SIG-M5 (cell line): ENCODE measurements at places on chromosomes 11 and 22.

- DNase-seq = no peak
Measured at GRCh38 chr22:41929418-41929810, 2.8 kb upstream of the TNFRSF13C start.

GRCh38 chr11:12454782-12455181 is 77.4 kb downstream of the PARVA start:
- DNase-seq = no peak

DNA sequence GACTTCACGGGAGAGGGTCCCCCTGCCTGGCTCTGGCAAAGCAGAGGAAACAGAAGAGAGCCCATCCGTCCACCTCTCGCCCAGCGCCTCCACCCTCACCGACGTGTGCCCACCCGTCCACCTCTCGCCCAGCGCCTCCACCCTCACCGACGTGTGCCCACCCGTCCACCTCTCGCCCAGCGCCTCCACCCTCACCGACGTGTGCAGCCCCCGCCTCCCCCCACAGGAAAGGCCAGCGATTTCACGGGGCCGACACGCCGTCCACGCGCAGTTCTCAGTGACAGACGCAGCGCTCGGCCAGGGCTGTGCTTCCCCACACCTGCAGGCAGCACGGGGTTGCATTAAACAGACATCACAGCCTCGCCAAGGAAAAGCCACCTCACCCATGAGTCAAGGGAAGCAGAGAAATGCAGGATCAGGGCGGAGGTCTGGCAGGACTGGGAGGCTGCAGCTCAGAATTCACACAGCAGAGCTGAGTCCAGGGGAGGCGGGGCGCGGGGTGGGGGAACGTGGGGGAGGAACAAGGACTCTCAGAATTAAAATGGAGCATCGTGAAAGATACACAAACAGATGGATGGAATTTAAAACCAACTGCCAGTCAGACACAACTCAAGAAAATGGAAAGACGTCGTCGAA is 377.7 kb downstream of the BRD1 start:
- no peak for DNase-seq

- no peak for DNase-seq
Measured at GRCh38 chr11:33984682-33985389, 66.7 kb upstream of the CAPRIN1 start.

DNA sequence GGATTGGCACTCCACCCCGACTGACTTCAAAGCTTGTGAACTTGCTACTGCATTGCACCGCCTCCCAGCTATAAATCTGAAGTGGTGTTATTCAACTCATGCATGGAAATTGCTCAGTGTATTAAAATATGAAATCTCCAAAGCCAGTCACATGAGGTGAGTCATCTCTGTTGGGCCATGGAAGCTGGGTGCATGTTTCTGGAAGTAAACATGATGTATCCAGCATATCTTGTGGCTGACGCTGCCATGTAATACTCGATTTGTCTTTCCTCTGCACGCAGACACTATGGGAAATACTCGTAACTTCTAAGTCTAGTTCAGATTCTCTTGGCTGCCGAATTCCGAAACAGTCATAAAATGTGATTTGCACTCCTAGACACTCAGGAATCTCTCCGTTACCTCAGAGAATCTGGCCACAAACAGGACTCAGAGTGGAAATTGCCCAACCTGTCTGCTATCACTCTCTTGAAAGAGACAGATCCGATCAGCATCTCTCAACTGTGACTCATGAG is 154.9 kb upstream of the MPPED2 start:
- no peak for DNase-seq

- DNase-seq = no peak
Measured at GRCh38 chr11:67230406-67230805, 35.9 kb upstream of the GRK2 start.

DNA sequence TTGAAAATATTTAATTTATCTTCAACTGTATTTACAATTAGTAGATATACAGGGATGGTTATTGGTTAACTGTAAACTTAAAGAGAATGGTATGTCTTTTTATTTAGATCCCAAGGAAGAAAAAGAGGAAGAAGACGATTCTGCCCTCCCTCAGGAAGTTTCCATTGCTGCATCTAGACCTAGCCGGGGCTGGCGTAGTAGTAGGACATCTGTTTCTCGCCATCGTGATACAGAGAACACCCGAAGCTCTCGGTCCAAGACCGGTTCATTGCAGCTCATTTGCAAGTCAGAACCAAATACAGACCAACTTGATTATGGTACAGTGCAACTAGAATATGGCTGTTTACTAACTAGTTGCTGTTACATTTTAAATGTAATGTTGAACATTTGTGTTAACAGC is 12.7 kb upstream of the CNTF start:
- no peak for DNase-seq

GRCh38 chr11:126602349-126602940 is 247.0 kb downstream of the ST3GAL4 start:
- no peak for DNase-seq

GRCh38 chr11:78076733-78077403 is 2.8 kb downstream of the NDUFC2 start:
- DNase-seq = no peak

DNA sequence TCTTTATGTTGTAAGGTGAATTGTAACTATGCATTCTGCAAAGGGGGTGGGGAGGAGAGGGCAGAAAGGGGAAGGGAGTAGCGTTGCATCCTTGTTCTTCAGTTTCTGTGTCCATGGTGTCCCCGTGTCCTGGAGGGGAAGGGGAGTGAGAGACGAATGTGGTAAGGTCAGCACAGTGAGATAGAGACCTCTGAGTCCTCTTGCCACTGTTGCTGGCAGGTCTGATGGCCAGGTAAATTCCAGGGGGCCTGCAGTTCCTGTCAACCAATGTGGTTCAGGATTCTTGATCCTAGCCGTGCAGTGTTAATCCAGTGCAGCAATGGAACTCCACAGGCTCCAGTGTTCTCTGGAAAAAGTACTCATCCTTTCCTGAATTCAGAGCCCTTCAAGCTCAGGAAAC is 14.6 kb upstream of the ADSL start:
- DNase-seq = no peak

DNA sequence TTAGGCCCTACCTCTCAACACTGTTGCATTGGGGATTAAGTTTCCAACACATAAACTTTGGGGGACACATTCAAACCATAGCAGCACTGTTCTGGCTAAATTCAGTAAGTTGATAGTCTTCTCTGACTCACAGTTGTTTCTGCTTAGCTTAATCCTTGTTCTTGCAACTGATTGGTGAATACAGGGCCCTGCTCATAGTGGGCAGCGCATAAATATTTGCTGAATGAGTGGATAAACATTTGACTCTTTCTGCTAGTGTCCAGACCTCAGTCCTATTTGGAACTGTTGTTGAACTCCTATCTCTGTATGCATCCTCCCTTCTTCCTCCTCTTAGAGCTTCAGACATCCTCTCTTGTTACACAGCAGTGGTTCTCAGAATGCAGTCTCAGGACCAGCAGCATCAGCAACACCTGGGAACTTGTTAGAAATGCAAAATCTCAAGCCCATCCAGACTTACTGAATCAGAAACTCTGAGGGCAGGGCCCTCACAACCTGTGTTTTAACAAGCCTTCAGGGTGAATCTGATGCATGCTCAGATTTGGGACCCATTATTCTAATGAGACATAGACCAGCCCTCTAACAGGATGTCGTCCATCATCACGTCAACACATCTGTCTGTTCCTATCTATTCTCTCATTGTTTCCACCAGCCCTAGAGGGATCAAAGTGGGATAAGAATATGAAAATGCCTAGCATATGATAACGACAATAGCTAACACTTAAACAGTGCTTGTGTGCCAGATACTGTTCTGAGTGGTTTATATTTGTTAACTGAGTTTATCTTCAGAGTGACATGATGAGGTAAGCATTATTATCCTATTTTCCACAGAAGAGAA is 22.3 kb downstream of the SPON1 start:
- no peak for DNase-seq

- DNase-seq = no peak
Measured at GRCh38 chr11:64084146-64084950, 48.6 kb downstream of the FLRT1 start.

GRCh38 chr22:29570912-29571549 is 9.9 kb downstream of the NIPSNAP1 start:
- DNase-seq = no peak

- DNase-seq = no peak
Measured at GRCh38 chr11:31903225-31904074, 92.3 kb upstream of the PAX6 start.

GRCh38 chr11:43234881-43235280 is 76.9 kb upstream of the API5 start:
- no peak for DNase-seq

- DNase-seq = no peak
Measured at GRCh38 chr11:26891501-26891900, 102.4 kb upstream of the FIBIN start.

DNA sequence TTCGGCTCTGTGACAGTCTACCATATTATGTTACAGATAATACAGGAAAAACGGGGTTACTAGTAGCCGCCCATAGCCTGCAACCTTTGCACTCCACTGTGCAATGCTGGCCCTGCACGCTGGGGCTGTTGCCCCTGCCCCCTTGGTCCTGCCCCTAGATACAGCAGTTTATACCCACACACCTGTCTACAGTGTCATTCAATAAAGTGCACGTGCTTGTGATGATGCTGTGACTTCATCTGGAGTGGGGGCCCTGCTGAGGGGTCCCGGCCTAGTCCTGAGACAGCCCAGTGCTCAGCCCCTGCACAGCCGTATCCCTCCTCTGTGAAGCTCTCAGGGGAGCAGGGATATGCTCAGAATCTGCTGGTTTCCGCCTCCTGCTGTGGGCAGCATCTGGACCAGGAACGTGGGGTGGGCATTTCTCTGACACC is 1.2 kb downstream of the IFITM1 start:
- DNase-seq = no peak

DNA sequence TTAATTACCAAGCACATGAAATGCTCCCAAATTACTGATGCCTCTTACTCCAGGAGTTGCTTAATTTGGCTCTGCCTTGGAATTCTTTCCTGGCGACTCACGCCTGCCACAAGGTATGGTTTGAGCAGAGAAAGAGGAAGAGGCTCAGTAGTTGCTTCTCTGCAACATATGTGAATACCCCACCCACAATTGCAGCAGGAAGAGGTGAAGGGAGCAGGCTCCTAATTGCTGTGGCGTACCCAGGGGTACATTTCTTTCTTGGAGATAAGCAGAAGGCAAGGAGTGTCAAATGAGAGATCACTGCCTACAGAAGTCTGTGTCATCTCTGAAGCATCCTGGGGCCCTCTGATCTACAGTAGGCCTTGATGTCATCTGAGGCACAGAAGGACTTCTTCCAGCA is 10.6 kb upstream of the NNMT start:
- DNase-seq = no peak

DNA sequence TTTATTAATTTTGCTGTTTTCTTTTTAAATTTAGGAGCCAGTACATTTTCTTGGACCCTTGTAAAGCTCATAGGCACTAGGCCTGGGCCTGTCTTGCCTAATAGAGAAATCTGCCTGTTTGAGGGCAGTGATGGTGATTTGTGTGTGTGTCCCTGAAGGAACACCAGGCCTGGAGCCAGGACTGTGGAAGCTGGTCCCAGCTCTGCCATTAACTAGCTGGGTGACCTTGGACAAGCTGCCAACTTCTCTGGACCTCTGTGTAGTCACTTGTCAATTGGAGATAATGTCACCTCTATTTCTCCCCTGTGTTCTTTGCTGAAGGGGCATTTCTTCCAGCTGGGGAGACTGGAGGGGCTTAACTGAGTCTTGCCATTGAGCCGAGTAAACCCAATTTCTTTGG is 16.0 kb upstream of the FTH1 start:
- no peak for DNase-seq

DNA sequence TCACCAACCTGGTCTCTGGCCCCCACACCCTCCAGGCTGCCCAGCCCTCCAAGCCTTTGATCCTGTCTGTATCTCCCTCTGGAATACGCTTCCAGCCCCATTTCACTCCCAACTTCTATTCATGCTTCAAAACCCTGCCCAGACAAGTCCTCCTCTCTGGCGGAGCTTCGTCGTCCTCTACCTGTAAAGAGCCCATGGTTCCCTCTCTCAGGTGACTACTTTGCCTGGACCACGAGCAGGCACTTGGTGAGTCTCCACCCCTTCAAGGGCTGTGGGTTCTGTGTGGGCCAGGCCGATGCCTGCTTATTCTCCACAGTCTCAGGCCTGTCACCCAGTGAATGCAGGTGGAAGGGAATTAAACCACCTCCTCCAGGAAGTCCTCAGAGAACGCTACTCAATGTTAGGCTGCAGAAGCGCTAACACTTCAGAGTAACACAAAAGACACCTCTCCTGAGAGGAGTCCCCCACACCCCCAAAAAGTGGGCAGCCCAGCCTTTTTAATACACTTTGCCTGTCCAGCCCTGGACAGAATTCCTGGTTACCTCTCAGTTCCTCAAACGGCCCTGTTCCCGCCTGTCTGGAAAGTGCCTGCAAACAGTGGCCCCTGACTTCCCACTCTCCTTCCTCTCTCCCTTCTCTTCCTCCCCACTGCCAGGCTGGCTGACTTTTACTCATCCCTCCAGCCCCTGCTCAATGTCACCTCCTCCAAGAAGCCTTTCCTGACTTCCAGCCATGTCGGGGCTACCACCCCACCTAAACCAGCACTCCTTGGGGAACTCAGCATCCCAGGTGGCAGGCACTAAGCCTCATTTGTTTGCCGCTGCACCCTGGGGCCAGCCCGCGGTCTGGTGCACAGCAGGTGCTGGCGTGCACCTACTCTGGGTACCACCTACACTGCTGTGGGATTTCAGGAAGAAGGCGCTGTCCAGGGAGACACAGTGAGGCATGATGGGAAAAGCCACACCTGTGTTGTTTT is 9.0 kb downstream of the RAC2 start:
- DNase-seq = no peak

DNA sequence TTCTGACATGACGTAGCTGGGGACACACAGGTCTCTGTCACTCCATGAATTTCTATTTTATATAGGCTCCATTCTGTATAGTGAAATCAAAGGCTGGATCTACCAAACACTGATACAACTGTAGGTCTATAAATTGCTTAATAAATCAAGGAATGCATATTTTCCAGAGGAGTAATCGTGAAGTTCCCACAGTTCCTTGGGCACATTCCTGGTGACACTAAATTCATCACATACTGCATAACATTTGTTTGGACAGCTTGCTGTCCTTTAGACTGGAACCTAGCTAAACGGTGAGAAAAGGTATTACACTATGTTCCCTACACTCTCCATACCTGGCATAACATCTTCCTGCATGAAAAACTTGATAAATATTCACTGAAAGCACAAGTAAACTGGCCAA is 41.6 kb upstream of the UCP3 start:
- no peak for DNase-seq

DNA sequence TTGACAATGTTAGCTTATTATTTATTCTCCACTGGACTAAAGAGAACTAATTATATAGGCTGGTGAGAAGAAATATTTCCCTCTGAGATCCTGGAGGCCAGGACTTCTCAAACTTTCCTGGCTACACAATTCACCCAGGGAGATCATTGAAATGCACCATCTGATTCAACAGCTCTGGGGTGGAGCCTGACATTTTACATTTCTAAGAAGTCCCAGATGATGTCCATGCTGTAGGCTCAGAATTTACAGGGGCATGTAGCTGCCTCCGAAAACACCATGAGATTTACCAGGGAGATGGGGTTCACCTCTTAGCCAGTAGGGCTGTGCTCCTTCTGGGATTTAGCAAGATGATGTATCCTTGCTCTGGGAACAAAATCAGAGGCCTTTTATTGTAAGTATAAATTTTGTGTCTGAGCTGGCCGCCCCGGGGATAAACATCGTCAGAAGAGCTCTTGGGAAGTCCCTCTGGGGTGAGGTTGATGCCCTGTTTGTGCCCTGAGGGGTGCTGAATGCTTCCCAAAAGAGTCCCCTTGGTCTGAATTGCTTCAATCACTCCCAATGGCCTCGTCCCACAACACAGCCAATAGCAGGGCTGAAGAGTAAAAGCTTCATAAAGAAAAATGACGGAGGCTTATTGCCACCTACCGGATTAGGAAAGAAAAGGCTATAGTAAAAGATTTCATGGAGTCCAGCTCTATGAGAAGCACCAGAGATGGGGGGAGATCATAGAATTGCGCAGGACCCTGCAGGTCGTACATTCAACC is 33.4 kb upstream of the API5 start:
- DNase-seq = no peak
